ENCODE measurements at places on chromosomes 12 and 14. TPM values are rescaled to one million over a fixed set of nuclear protein-coding genes. Genes with fewer than 3 reads are reported as not detected.

DNA sequence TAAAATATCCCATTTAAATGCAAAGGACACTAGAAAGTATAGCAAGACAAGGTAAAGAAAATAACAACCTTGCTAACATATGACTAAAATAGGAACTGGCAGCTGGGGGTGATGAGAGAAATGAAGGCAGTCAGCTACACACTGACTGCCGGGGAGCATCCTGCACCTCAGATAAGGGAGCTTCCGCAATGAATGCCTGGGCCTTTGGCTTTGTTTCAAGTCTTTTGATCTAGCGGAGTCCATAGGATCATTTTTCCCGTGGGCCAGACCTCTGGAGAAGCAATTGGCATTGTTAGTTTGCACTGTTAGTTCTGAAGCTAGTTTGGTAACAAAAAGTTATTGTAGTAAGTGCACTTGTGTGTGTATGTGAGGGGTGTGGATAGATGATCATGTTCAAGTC lies 639.9 kb downstream of the DIO2 start:
- no peak for DNase-seq

DNA sequence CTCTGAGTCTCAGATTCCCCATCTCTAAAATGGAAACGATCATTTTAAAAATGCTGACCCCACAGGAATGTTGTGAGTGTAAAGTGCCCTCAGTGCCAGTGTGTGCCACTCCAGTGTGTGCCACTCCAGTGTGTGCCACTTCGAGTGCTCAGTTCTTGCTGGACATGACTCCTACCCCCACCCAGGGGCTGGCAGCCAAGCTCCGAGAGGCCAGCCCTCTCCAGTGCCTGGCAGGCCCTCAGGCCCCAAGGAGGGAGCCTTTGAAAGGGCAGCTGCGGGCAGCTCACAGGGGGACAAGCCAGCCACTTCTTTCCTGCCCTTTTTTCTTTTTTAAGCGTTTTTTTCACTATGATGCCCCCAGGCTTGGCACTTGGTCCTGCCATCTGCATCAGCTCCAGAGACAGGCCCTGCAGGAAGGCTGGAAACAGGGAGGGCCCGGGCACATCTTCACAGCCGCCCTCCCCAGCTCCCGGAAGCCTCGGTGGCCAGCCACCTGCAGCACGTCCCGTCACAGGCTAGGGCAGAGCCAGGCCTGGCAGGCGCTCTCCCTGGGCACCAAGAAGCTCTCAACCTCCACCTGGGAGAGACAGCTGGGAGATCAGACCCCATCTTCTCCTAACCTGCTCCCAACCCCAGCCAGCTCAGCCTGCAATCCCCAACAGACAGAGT lies 29.8 kb downstream of the NCOR2 start:
- DNase-seq: no peak

GRCh38 chr14:99077076-99077843 lies 194.7 kb downstream of the BCL11B start:
- no peak for DNase-seq

GRCh38 chr12:5715021-5715420 lies 230.0 kb downstream of the ANO2 start:
- no peak for DNase-seq

GRCh38 chr14:105287249-105288102 lies 13.3 kb downstream of the BRF1 start:
- no peak for DNase-seq

GRCh38 chr14:22329371-22329770 lies 259.7 kb downstream of the DAD1 start:
- no peak for DNase-seq

DNA sequence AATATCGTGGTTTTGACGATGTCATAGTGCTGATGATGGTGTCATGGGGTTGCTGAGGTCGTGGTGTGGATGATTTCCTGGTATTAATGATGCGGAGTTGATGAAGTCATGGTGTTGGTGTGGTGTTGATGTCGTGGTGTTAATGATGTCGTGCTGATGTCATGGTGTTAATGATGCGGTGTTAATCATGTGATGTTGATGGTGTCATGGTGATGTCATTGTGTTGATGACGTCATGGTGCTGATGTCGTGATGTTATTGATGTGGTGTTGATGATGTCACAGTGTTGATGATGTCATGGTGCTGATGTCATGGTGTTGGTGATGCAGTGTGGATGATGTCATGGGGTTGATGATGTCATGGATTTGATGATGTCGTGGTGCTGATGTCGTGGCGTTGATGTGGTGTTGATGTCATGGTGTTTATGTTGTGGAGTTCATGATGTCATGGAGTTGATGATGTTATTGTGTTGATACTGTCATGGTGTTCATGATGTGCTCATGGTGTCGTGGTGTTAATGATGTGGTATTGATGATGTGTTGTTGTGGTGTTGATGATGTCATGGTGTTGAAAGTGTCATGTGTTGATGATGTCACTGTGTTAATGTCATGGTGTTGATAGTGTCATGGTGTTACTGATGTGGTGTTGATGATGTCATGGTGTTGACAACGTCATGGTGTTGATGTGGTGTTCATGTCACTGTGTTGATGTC lies 48.5 kb upstream of the RIMBP2 start:
- DNase-seq: peak; percentile 17

- no peak for DNase-seq
Observed at GRCh38 chr12:5305425-5305824, 126.5 kb upstream of the NTF3 start.

GRCh38 chr12:104877103-104877705 lies 80.9 kb downstream of the SLC41A2 start:
- DNase-seq: no peak

DNA sequence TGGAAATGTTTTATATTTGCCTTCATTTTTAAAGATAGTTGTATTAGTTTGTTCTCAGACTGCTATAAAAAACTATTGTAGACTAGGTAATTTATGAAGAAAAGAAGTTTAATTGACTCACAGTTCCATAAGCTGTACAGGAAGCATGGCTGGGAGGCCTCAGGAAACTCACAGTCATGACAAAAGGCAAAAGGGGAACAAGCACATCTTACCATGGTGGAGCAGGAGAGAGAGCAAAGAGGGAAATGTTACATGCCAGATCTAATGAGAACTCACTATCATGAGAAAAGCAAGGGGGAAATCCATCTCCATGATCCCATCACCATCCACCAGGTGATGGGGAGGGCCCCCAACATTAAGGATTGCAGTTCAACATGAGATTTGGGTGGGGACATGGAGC lies 35.5 kb upstream of the UNC79 start:
- DNase-seq: no peak

DNA sequence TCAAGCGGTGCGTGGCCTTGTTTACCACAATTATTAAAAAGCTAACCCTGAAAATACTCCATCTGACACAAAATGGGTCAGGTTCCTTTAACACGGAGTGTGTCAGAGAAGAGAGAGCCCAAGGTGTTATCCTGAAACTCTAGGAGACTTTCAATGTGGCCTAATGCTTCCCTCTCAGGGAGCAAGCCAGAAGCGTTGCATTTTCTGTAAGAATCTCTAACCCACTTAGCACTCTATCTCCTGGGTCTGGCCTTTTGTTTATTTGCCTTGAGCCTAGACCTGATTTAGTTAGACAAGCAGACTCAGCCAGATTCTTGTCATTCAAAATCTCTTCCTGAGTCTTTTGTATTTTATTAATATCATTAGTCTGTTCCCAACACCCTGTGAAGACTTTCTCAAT lies 184.0 kb upstream of the SYT1 start:
- no peak for DNase-seq

- DNase-seq: no peak
Observed at GRCh38 chr12:52956987-52957386, 8.1 kb downstream of the KRT18 start.

DNA sequence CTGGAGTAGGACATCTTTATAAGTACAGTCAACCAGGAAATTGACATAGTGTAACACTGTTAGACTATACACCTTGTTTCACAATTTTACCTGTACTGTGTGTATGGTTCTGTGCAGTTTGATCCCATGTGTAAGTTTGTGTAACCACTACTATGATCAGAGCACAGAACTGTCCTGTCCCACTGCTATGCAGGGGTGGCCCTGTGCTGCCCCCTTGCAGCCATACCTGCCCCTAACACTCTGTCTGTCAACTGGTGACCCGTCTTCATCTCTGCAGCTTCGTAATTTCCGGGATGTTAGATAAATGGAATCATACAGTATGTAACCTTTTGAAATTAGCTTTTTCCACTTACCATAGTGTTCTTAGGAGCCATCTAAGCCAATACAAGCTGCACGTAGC lies 58.7 kb upstream of the RD3L start:
- no peak for DNase-seq

GRCh38 chr14:29521526-29522137 lies 406.0 kb downstream of the PRKD1 start:
- DNase-seq: no peak

Gene SLC8A3
- 0.24 TPM for total RNA-seq

Gene POTEM
- total RNA-seq: not detected

Gene RNASE3
- total RNA-seq: not detected

Gene CATSPERB
- total RNA-seq: 1.5 TPM
